Kidney (tissue), 22 donors: ENCODE measurements at places on chromosomes 7 and 10. TPM values are rescaled to one million over a fixed set of nuclear protein-coding genes. Genes with fewer than 3 reads are reported as not detected.

DNA sequence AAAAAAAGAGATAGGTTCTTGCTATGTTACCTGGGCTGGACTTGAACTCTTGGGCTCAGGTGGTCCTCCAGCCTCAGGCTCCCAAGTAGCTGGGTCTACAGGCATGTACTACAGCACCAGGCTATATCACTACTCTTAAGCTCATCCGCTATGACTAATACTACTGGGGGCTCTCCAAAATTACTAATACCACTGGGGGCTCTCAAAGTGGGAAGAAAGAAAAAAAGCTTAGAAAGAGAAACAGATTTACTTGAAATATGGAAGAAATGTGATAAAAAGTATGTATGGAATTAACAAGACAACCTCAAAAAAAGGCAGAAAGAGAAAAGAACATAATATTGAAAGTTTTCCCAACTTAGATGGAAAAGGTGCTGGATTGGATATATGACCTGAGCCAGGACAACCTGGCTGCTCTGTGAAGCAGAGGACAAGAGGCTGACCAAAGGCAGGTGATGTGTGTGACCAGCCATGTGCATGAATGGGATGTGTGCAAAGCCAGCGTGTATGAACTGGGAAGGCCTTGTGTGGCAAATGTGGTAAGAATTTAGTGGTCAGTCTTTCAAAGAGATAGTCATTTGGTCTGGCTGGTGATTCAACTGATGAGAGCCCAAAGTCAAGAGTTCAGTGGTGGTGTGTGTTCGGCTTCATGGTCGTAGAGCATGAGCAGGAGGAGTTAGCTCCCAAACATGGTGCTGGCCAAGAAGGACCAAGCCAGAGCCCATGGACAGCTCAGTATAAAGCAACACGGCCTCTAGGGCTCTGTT is 232.4 kb upstream of the KLF14 start:
- H3K27ac ChIP-seq, result no peak overlapping the region
- no peaks in the 10 kb centered on the region for H3K36me3 ChIP-seq
- no peak overlapping the region for H3K4me3 ChIP-seq
- H3K4me1 ChIP-seq, result no peaks in the 10 kb centered on the region

DNA sequence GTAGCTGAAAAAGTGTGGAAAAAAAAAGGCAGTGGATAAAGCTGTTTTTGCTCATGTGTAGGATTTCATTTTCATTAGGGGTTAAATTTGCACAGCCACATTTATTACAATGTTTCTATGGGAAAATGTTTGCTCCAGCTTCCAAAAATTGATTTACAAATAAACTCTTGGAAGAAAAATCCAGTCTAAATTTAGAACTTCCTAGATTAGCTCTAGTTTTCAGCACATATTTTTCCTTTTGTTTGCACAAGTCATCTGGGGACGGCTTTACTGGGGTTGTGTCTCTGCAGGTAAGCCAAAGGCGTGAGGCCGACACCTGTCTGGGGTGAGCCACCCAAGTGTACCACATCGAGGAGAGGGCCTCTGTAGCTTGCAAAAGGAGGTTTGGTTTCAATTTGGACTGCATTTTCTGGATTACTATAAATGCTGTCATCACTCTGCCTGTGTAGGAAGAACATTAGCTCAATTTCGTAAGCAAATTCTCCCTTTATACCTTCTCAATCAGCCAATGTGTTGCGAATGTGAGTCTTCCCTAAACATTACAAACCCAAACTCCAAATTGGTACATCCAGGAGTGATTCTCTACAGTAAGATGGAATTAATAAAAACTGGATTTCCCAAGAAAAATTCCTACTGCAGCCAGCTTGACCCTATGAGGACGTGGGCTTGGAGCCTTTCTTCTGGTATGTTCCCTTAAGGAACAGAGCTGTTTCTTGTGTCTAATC is 89.5 kb upstream of the ZNF438 start:
- H3K4me1 ChIP-seq, result no peaks in the 10 kb centered on the region
- H3K27me3 ChIP-seq, result no peaks in the 10 kb centered on the region
- DNase-seq, result no peak
- no peak overlapping the region for H3K27ac ChIP-seq

DNA sequence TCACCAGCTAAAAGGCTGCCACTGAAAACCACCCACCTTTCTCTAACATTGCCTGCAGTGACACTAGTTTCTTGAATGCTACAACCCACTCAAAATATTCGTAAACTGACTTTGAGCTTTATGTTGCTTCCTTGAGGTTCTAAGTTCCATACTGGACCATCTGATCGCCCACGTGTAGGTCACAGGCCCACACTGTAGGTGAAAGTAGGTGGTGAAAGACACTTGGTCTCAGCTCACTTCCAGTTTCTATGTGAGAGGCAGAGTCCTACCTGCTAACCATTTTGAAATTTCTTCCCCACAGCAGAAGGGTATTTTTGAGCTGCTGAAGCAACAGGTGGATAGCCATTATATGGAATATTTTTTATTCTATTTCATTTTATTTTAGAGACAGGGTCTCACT is 97.3 kb downstream of the MYO3A start:
- H3K4me3 ChIP-seq, result no peak overlapping the region
- no peak overlapping the region for H3K27ac ChIP-seq
- no peaks in the 10 kb centered on the region for H3K27me3 ChIP-seq
- no peak for DNase-seq

DNA sequence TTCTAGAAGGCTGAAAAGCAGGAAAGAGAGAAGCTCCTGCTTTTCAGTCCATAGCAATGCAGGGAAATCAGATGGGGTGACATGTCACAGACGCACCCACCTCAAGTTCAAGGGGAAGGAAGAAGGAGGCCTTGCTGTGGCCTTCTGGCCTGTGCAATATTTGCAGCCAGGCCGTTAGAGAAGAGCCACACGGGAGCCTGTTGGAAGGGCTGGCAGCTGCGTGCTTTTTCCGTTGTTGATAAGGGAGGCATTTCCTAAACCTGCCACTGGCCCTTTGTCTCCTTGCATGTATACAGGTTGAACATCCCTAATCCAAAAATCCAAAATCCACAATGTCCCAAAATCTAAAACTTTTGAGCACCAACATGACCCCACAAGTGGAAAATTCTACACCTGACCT is 492.5 kb upstream of the ZMIZ1 start:
- H3K4me1 ChIP-seq, result no peaks in the 10 kb centered on the region
- DNase-seq, result no peak
- H3K27me3 ChIP-seq, result no peaks in the 10 kb centered on the region
- no peak overlapping the region for H3K27ac ChIP-seq
- no peaks in the 10 kb centered on the region for H3K36me3 ChIP-seq
- H3K4me3 ChIP-seq, result no peak overlapping the region

- H3K27ac ChIP-seq, result no peak overlapping the region
- no peak overlapping the region for H3K4me3 ChIP-seq
- H3K27me3 ChIP-seq, result no peaks in the 10 kb centered on the region
- no peak for DNase-seq
Measured at GRCh38 chr10:32293581-32293980, 53.4 kb downstream of the EPC1 start.

Gene KRIT1
- total RNA-seq, result 48.7 TPM

Gene SYCE1
- total RNA-seq, result 1.2 TPM

DNA sequence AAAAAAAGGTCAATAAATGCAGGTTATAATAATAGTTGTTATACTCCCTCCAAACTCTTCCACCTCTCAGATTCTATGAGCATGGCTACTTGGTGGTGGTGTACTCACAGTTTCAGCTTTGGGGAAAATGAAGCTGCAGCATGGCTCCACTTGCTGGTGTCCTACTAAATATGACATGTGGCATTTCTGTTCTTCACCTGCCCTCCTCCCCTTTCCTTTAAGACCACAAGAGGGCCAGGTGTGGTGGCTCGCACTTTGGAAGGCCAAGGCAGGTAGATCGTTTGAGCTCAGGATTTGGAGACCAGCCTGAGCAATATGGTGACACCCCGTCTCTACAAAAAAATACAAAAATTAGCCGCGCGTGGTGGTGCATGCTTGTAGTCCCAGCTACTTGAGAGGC is 101.1 kb downstream of the SLC37A3 start:
- H3K27ac ChIP-seq, result no peak overlapping the region
- no peak overlapping the region for H3K4me3 ChIP-seq
- no peaks in the 10 kb centered on the region for H3K36me3 ChIP-seq
- H3K27me3 ChIP-seq, result no peaks in the 10 kb centered on the region

GRCh38 chr7:120402079-120402767 is 129.2 kb downstream of the KCND2 start:
- H3K4me3 ChIP-seq, result no peak overlapping the region
- no peaks in the 10 kb centered on the region for H3K27me3 ChIP-seq
- no peak overlapping the region for H3K27ac ChIP-seq
- DNase-seq, result peak; percentile 17
- H3K36me3 ChIP-seq, result no peaks in the 10 kb centered on the region
- H3K4me1 ChIP-seq, result no peaks in the 10 kb centered on the region

- H3K36me3 ChIP-seq, result no peaks in the 10 kb centered on the region
- peaks cover 7% of the 10 kb centered on the region for H3K4me1 ChIP-seq
- no peak overlapping the region for H3K27ac ChIP-seq
- no peak overlapping the region for H3K4me3 ChIP-seq
Measured at GRCh38 chr7:150950496-150951180, 27.5 kb downstream of the KCNH2 start.

Gene MPP7
- 11.6 TPM for total RNA-seq

Gene CRHR2
- total RNA-seq, result not detected

DNA sequence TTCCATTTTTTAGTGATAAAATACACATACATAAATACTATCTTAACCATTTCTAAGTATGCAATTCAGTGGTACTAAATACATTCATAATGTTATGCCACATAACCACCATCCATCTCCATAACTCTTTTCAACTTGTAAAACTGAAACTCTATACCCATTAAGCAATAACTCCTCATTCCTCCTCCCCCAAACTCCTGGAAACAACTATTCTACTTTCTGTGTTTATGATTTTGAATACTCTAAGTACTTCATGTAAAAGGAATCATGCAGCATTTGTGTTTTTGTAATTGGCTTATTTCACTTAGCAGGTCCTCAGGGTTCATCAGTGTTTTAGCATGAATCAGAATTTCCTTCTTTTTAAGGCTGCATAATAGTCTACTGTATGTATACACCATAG is 131.8 kb downstream of the TES start:
- H3K4me3 ChIP-seq, result no peak overlapping the region
- no peaks in the 10 kb centered on the region for H3K27me3 ChIP-seq
- H3K27ac ChIP-seq, result no peak overlapping the region
- no peak for DNase-seq

GRCh38 chr10:686155-686931 is 3.1 kb downstream of the DIP2C start:
- H3K36me3 ChIP-seq, result no peaks in the 10 kb centered on the region
- no peak for DNase-seq
- H3K27me3 ChIP-seq, result no peaks in the 10 kb centered on the region
- no peak overlapping the region for H3K4me3 ChIP-seq
- no peak overlapping the region for H3K27ac ChIP-seq

GRCh38 chr7:44094365-44094764 is 9.8 kb upstream of the AEBP1 start:
- H3K27me3 ChIP-seq, result no peaks in the 10 kb centered on the region
- no peak overlapping the region for H3K4me3 ChIP-seq
- H3K4me1 ChIP-seq, result no peaks in the 10 kb centered on the region
- no peak for DNase-seq

DNA sequence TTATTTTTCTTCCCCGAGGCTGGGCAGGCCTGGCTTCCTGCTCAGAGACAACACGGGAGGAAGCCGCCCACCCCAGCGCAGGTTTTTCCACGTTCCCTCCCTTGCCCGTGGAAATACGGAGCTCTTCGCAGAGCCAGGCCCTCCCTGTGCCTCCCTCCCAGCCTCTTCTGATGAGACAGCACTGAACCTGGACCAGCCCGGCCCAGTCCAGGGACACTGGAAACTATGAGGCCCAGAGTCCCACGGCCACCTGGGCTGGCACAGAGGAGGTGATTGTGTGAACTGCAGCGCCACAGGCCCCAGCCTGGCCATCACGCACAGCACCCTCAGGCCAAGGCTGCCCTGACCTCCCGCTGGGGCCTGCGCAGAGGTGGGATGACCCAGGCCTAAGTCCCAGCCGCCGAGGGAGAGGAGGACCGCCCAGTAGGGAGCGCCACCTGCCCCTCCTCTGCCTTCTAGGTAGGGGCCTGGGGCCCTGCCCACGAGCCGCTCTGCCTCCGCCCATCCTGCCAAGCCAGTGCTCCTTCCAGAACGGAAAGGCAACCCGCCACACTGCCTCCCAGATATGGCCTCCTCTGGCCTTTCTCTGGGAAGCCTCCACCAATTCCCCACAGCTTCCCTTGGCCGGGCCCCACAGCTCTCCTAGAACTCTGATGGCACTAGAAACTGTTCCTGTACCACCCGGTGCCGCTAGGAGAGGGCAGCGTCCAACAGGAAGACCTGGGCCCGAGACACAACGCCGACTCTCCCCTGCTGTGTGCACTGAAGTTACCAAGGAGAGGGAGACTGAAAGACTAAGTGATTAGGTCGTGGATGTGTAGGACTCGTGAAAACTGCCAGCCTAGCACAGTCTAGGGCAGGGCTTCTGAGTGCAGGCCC is 57.2 kb downstream of the PROSER2 start:
- H3K4me1 ChIP-seq, result peaks cover 22% of the 10 kb centered on the region
- DNase-seq, result peak; percentile 71
- no peak overlapping the region for H3K27ac ChIP-seq
- H3K27me3 ChIP-seq, result no peaks in the 10 kb centered on the region

Gene OR2A5
- total RNA-seq, result not detected

DNA sequence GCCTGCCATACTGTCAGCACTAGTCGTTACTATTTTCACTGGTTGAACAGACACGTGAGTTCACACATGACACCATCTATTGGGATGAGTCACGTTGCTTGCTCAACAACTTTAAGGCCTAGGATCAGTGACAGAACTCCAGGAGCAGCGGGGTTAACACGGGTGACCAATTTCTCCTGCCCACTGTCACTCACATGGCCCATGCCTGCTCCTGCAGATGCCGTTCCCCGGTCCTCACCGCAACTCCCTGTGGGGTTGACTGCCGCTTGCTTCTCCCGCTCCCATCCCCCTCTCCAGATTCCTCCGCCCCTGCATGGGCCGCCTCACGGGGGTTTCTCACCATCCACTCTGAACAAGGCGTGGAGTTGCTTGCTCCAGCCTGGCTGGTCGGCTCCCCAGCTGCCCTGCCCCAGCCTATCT is 128.2 kb downstream of the TAX1BP1 start:
- no peaks in the 10 kb centered on the region for H3K4me1 ChIP-seq
- H3K27ac ChIP-seq, result no peak overlapping the region
- no peaks in the 10 kb centered on the region for H3K36me3 ChIP-seq
- H3K27me3 ChIP-seq, result no peaks in the 10 kb centered on the region
- no peak overlapping the region for H3K4me3 ChIP-seq

DNA sequence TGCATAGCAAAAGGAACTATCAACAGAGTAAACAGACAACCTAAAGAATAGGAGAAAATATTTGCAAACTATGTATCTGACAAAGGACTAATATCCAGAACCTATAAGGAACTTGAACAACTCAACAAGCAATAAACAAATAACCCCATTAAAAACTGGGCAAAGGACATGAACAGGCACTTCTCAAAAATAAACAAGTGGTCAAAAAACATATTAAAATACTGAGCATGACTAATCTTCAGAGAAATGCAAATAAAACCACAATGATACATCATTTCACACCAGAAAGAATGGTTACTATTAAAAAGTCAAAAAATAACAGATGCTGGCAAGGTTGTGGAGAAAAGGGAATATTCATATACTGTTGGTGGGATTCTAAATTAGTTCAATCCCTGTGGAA is 17.1 kb downstream of the MAGI2 start:
- H3K36me3 ChIP-seq, result no peaks in the 10 kb centered on the region
- H3K4me3 ChIP-seq, result no peak overlapping the region
- H3K27me3 ChIP-seq, result no peaks in the 10 kb centered on the region
- DNase-seq, result no peak

- DNase-seq, result no peak
- H3K4me1 ChIP-seq, result no peaks in the 10 kb centered on the region
- no peaks in the 10 kb centered on the region for H3K27me3 ChIP-seq
- no peak overlapping the region for H3K4me3 ChIP-seq
- no peaks in the 10 kb centered on the region for H3K36me3 ChIP-seq
- no peak overlapping the region for H3K27ac ChIP-seq
Measured at GRCh38 chr7:114051871-114052331, 133.1 kb upstream of the PPP1R3A start.
